CD4-positive, alpha-beta T cell treated with Interleukin-2 at 100 ng/mL for 4 hours (primary cell): ENCODE measurements at places on chromosomes 4 and X.

GRCh38 chrX:53075011-53075410 is 7.2 kb upstream of the TSPYL2 start:
- no peak for DNase-seq

GRCh38 chrX:107135049-107135964 is 16.7 kb upstream of the RBM41 start:
- peak; percentile 19 for DNase-seq

DNA sequence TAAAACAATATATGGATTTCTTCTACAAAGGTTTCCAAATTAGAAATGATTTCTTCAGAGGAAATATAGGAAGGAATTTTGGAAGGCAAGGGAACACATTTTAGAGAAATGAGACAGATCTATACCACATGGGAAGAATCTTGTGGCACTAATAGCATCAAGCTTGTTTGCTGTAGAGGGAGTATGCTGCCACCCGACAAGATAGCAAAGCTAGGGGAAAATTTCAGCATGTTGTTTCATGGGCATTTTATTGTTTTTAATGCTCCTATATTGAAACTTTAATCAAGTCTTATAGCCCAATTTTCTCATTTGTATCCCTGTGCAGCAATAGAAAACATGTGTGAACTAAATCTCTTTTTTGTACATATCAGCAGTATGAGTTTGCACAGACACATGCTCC is 551.7 kb upstream of the INTU start:
- no peak for DNase-seq

GRCh38 chr4:6191448-6192130 is 8.8 kb downstream of the JAKMIP1 start:
- DNase-seq = no peak

DNA sequence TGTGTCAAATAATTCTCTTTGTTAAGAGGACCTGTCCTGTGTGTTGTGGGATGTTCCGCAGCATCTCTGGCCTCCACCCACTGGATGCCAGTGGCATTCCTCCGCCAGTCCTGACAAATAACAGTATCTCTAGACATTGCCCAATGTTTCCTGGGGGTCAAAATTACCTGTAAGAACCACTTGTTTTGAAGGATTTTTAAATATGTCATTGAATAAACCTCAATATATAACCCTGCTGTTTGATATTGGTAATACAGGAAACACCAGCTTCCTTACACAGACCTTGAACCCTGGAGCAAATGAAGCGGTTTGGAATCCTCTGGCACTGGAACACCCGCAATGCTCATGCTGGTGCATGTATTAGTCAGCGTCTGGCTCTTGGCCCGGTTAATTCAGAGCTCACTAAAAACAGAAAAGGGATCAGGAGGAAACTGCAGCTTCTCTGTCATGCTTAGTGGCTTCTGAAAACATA is 101.3 kb downstream of the TBL1X start:
- peak; percentile 6 for DNase-seq

DNA sequence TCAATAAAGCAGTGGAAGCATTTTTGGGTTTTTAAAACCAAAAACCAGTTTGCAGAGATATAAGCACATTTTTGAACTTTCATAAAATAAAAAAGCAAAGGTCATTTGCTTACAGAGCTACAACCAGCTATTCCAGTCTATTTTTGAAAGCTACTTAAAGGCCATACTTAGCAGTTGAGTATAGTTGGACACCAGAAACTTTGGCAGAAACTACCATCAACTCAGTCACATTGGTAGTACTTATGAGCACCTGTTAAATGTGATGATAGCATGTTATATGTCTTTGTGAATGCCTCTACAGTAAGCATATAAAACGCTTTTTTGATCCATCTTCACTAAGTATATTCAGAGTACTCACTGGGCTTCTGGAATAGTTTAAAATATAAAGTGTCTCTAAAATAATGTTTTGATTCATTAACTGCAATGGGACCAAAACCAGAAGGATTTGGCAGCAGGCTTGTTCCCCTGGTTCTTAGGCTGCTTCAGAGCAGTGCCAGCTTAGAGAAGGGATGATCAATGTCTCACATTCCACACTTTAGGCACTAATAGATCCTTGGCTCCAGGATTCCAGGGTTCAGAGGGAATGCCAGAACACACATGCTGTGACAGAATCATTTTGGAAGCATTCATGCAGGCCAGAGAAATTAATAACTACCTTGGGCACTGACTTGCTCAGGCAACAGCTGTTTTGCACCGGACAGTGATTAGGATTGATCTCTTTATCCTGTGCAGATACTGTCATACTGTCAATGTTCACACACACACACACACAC is 103.9 kb downstream of the IQCM start:
- DNase-seq = no peak

DNA sequence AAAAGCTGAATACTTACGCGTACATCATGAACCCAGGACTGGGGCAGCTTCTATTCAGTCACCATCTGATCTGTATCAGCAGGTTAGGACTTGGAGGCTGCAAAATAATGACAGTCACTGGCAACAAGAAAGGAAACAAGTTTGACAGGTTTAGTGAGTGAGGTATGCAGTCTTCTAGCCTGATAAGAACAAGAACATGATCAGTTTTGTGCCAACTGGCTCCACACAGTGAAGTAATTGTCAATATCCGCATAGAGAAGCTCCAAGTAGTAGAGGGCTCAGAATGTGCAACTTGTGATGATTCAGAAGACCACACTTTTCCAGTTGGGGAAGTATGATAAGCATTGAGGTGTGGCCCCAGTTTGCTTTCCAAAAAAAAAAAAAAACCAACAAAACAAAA is at the start of gene TMPRSS11F:
TMPRSS11F (minus strand) TSS at position 77 of the 400 bp plus-strand sequence; CDS start at position 28, 49 bp downstream.
- DNase-seq = no peak

GRCh38 chr4:16270454-16271328 is 44.4 kb upstream of the TAPT1 start:
- DNase-seq = no peak

GRCh38 chr4:26858947-26859401 is 1.7 kb upstream of the STIM2 start:
- no peak for DNase-seq

GRCh38 chrX:40107291-40108161 is 9.8 kb upstream of the BCOR start:
- no peak for DNase-seq

GRCh38 chrX:41721590-41721989 is 2.4 kb upstream of the GPR82 start:
- DNase-seq = no peak

GRCh38 chrX:9498236-9498635 is 33.4 kb downstream of the TBL1X start:
- DNase-seq = no peak

DNA sequence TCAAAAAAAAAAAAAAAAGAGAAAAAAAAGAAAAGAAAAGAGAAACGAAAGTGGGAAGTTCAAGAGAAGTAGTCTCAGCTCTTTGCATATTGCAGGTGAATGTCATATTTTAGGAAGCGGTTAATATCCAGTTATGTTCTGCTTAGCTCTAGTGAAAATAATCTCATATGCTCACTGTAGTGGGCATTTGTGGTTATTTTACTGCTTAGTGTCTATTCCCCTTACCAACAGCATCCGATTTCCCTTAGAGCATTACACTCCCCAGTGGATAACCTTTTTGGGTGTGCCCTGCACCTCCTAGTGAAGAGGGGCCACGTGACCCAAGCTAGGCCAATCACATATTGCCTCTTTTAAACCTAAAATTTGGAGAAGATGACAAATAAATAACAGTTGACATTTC is 111.2 kb upstream of the ZNF827 start:
- DNase-seq = no peak

DNA sequence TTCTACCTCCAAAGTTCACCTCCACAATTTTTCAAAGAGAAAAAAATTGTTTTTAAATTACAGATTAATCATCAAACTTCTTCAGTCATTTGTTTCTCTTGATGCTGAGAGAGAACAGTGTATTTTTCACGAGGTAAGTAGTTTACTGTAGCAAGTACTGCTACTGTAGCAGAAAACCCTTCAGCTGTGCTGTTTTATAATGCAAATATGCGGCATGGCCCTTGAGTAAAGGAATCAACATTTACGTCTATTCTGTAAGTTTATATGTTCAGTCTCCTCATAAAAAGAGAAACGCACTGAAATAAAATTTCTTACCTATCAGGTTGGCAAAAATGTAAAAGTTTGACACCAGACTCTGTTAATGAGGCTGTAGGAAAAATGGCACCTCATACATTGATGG is 399.0 kb downstream of the NKX6-1 start:
- no peak for DNase-seq

DNA sequence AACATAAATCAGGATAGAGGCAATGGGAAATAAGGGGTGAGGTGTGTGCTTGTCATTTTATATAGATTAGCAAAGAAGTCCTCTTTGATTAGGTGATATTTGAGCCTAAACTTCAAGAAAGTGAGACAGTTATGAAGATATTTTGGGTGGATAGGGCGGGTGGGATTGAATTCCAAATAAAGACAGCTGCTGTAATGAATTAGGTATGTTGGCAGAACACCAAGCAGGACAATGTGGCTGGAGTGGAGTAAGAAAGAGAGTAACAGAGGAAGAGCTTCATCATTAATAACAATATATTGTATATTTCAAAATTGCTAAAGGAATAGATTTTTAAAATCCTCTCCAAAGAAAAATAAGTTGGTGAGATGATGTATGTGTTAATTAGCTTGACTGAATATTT is 91.0 kb upstream of the CENPE start:
- DNase-seq = no peak

DNA sequence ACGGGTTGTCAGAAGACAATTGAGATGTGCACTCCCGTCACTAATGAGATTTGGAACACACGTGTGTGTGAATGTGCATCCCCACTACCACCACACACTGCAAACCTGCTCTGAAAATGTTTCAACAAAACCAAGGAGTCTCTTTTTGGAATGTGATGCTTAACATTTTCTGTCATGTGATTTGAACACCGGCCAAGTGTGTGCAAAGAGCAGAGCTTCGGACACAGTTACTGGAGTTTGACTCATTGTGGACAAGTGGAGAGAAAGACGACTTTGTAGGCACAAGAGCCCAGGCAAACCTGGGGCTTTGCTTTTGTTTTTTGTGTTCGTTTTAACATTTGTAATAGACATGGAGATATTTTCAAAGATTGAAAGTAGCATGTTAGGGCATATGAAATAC is 49.2 kb downstream of the CCKAR start:
- DNase-seq = no peak

GRCh38 chrX:40543661-40544328 is 37.0 kb upstream of the ATP6AP2 start:
- peak; percentile 38 for DNase-seq

GRCh38 chr4:141240259-141240658 is 19.6 kb downstream of the ZNF330 start:
- no peak for DNase-seq

- no peak for DNase-seq
These were observed 577.0 kb downstream of the FAT4 start for GRCh38 chr4:125891597-125892258.

GRCh38 chr4:102218656-102219055 is 126.6 kb downstream of the SLC39A8 start:
- no peak for DNase-seq

DNA sequence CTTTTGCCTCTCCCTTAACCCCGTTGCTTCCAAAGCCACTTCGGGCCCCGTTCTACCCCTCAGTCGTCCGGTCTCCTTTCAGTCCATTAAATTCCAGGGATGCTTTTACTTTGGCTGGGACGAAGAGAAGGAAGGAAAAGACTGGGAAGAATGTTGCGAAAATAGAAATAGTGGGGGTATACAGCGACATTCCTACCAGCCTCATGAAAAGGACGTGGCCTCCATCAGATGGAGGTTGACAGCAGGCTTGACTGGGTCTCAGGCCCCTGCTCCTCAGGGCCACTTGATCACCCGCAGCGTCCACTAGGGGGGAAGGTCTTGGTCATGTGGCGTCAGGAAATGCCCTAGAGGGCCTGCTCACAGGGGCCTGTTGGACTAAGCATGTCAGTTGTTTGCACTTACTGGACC is 657 bp upstream of the ANKRD50 start:
- peak; percentile 15 for DNase-seq

- DNase-seq = no peak
These were observed 2.9 kb downstream of the TBC1D9 start for GRCh38 chr4:140753329-140753728.

- DNase-seq = no peak
These were observed 391 bp upstream of the PHKA1 start for GRCh38 chrX:72714478-72714916.

- peak; percentile 24 for DNase-seq
These were observed 6.2 kb upstream of the HPSE start for GRCh38 chr4:83340692-83341343.

DNA sequence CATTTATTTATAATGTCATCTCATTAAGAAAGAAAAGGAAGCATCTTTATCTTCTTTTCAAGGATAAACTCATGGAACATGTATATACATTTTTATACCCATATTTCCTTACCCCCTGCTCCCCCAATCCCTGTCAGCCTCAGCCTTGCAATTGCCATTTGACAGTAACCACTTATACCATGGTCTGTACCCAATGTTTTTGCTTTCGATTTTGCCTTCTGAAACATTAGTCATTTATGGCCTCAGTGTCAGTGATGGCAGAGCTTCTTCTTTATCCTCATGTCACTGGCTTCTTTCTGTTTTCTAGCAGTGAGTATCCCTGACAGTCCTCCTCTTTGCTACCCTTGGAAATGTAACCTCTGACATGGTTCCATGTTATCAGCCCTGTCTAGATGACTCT is 228.4 kb downstream of the SPRY1 start:
- no peak for DNase-seq

DNA sequence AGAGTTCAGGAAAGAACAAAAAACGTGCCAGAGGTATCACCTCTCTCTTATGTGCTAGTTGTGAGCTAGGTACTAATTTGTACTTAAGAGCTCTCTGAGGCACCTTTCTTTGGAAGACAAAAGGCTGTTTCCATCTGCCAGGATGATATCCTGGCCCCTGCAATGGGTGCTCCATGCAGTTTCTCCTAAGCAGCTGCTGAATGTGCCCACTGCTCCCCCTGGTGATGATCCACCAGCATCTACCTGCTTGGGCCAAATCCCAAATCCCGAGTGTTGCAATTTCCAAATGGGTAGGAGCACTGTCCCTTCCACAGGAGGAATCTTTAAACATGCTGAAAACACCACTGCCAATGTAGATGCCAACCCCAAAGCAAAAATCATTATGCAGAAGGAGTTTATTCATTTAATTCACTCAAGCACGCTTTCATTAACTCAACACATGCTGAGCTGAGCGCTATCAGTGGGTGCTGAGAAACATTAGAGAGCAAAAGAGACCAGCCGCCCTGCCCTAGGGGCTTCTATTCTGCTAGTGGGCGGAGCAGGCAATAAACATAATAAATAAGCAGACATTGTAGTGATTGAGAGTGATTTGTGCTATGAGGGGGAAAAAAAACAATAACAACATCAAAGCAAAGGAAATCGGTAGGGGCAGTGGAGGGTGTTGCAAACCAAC is 69.6 kb upstream of the C4orf50 start:
- no peak for DNase-seq

DNA sequence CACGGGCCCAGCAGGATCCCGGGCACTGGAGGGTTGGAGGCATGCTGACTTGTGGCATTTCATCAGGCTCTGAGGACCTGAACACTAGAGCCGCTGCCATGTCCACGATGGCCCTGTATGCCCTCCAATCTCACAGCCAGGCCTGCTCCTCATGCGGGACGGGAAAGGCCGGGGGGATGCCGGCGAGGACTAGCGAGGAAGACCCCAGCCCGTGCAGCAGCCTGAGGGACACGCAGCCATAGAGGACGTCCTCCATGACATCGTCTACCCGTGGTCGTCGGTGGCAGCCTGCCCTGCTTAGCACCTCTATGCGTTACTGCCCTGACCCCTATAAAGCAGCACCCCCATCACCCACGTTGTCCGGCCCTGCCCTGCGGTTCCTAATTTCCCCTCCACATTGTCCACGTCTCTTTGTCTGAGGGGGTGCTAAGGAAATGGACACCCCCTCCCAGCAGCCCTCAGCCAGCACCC is 32.6 kb downstream of the HMX1 start:
- no peak for DNase-seq

GRCh38 chr4:41613386-41613785 is 75.4 kb downstream of the LIMCH1 start:
- no peak for DNase-seq
